Ascending aorta (tissue), 2 donors: ENCODE measurements at places on chromosomes 6 and 20.

DNA sequence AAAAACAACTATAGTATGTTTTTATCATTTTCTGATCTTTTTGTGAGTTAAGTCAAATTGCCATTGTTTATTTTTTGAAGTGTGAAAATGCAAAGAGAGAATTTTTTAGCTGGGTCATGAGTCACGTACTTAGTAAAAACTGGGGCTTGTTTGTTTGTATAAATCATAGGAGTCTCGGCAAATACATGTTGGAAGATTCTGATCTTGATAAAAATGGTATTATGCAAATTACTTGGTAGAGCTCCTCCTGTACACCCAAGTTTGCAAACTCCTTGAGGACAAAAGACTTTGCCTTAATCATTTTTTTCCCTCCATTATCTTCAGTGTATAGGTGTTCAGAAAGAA, 25.8 kb downstream of the TBPL1 start:
- no peak for DNase-seq

- no peak for DNase-seq
Observed at GRCh38 chr6:95741045-95741444, 163.7 kb downstream of the MANEA start.

DNA sequence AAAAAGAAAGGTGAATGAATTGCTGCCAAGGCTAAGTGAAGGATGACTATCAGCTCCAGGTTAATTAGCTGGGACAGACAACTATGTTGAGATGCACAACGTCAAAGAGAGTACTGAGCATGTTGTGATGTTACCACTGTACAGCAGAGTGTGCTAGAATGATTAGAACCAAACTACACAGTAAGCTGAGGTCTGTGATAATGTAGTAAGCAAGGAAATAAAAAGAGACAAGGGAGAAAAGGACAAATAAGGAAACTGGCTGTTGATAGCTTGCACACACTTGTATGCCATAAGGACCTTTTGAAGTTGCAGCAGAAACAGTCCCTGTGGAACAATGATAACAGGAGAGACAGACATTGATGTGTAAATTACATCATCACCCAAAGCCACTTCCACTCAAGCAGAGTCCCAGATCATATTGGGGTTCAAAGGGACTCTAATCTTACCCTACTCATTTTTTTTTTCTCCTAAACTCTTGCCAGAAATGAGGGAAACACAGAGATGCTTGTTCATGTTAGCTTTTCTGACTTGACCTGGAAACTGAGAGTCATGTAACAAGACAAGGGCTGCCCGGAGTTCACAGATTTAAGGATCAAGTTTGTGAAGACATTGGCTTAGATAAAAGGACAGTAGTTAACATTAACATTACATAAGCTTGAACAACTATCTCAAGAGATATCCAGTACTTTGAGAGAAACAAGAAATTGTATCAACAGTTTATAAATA, 189.9 kb downstream of the CENPW start:
- no peak for DNase-seq

DNA sequence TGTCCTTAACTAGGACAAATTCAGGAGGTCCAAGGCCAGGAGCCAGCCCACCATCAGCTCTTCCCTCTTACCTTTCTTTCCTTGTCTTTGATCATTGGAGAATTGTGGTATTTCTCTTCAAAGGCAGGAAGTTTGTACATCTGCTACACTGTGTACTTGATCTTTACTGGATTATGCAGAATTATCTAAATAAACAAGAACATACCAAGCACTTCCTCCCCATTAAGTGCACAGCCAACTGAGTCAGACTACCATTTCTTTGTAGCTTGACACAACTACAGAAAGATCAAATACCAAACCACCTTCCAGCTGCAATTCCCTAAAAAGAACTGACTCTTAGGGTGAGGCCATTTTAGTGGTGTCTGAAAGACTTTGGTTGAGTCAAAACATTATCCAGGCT, 195.1 kb downstream of the HDGFL1 start:
- no peak for DNase-seq

GRCh38 chr6:127690092-127690491, 113.1 kb downstream of the C6orf58 start:
- no peak for DNase-seq
